ENCODE measurements at places on chromosomes 1 and 21. TPM values are rescaled to one million over a fixed set of nuclear protein-coding genes. Genes with fewer than 3 reads are reported as not detected.
A peak's percentile ranks its signal among the peaks of the same experiment; 100 is the strongest.

GRCh38 chr1:212816567-212817278 lies 25.0 kb downstream of the TATDN3 start:
- DNase-seq = no peak

DNA sequence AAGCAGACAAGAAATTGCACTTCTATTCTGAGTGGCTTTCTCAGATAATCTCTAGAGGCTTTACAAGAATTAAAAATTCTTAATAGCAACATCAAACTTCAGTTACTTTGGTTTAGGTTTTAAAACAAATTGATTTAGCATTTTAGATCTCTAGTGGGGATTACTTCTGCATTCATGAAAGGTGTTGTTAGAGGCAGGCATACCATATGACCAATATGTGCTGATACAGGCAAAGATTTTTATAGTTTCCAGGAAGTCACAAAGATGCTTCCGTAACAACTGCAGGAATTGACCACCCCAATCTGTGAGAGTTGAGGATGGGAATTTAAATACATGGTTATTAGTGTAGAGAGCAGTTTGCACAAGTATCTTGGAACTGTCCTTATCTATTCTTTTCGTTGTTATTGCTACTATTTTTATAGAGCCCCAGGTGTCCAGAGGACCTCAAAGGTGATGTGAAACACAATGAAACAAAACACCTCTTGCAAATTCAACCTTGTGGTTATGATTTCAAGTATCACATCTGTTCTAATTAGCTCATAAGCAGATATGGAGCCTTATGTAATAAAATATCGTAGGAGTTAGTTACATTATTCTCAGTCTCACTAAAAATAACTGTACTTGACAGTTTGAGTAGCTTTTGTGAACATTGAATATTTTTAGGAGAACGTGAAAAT lies 512.7 kb upstream of the ADGRL4 start:
- DNase-seq = no peak

- DNase-seq = peak; percentile 76
These were observed 17.4 kb downstream of the TNFRSF1B start for GRCh38 chr1:12184008-12184681.

DNA sequence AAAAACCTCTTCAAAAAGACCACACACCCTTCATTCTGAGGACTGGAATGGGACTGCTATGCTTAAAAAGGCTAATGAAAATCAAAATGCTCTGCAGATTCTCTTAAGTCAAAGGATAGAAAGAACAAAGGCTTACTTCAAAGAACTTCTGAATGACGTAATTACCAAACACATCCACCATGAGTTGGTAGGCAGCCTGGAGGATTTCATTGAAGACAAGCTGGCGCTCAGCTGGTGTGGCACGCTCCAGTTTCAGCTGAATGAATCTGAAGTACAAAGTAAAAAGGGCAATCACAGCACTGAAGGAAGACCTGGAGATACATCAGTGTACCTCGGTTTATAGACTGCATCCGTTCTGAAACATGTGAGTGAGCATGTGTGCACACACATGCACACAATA lies 43.5 kb upstream of the SDC3 start:
- no peak for DNase-seq

The FMO1 gene
- not detected for total RNA-seq

The KCNJ9 gene
- total RNA-seq = not detected

- no peak for DNase-seq
These were observed 30.1 kb downstream of the KCNAB2 start for GRCh38 chr1:6075748-6076147.

DNA sequence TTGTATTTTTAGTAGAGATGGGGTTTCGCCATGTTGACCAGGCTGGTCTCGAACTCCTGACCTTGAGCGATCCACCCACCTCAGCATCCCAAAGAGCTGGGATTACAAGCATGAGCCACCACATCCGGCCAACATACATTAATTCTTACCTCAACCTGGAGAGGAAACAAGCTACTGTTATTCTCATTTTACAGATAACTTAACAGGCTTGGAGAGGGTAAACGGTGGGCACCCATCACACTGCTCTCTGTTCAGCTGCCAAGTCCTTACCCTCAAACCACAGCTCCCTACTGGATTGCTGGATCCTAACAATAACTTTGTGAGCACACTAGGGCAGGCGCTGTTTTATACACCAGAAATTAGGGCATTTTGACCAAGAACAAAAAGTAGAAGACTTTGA lies 93.6 kb upstream of the BARHL2 start:
- DNase-seq = no peak

The ABCD3 gene
- total RNA-seq = 38.0 TPM

The OLIG2 gene
- not detected for total RNA-seq

- DNase-seq = no peak
These were observed 34.8 kb upstream of the MAN1C1 start for GRCh38 chr1:25581764-25582163.

GRCh38 chr1:41754540-41754939 lies 164.2 kb downstream of the HIVEP3 start:
- DNase-seq = no peak

DNA sequence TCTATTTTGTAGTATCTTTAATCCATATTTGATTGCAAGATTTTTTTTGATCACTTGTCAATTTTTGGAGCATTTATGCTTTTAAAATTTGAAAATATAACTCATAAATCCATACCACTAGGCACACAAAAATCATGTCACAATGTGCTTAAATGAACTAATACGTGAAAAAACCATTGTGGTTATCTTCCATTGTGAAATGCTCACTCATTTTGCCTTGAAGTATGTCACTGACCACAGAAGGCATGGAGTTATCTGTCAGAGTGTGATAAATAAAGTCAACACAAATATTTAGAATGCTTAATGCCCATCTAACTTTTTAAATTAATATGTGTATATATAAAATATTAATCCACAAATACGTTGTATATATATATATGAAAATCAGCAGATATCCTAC lies 347.2 kb downstream of the PTPRC start:
- DNase-seq = no peak

- no peak for DNase-seq
These were observed 17.3 kb downstream of the LRRC42 start for GRCh38 chr1:53963460-53963859.

- DNase-seq = no peak
These were observed 45.3 kb downstream of the NFASC start for GRCh38 chr1:204915861-204916495.

DNA sequence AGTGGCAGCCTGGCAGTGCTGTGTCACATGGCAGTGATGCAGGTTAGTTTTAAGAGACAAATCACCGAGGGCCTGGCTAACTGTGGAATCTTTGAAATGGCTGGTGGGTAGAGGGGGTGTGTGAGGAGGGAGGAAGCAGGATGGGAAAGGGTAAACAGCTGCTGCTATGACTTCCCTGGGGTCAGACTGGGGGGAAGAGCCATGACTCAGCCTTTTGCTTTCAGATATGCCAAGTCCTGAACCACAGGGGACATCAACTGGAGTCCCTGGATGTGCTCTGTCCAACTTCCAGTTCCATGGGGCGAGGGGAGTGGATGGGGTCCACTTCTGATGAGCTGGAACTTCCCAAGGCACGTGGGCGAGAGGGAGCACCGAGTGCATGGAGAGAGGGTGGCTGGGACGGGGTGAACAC lies 121.1 kb upstream of the ADAR start:
- DNase-seq = no peak

GRCh38 chr1:973459-974292 lies 7.4 kb downstream of the PLEKHN1 start:
- DNase-seq = peak; percentile 45

DNA sequence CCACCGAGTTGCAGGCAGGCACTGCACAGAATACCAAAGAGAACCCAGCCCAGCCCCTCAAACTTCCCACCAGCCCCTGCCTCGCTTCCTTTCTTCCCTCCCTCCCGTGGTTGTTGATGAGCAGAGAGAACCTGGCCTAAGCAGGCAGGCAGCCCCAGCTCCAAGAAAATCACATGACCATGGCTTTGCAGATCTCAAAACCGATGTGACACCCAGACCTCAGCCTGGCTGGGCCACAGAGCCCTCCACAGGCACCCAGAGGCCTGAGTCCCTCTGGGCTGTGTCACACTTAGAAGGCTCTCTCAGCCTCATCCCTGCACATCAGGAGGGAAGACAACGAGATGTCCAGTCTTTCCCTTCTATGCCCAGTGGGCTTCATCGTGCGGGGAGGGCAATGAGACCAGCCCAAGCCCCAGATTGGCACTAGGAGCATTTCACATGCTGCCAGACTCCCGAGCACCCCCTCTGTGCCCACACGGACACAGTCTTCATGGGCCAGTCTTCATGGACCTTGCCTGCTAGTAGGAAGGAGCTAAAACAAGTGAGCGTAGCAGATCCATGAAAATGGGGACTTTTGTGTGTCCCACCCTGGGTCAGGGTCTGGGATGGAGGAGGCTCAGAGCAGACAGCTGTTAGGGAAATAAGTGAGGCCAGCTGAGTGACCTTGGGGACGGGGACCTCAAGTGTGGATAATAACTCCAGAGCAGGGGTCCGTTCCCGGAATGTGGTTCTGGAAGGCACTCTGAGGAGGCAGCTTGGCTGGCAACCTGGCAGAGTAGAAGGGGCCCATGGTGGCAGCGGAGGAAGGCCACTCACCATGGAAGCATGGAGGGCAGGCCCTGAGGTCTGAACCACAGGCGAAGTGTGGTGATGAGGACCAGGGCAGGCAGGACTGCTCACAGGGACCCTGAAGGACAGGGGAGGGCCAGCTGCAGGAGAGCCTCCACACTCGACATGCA lies 204.4 kb upstream of the VAMP3 start:
- no peak for DNase-seq

DNA sequence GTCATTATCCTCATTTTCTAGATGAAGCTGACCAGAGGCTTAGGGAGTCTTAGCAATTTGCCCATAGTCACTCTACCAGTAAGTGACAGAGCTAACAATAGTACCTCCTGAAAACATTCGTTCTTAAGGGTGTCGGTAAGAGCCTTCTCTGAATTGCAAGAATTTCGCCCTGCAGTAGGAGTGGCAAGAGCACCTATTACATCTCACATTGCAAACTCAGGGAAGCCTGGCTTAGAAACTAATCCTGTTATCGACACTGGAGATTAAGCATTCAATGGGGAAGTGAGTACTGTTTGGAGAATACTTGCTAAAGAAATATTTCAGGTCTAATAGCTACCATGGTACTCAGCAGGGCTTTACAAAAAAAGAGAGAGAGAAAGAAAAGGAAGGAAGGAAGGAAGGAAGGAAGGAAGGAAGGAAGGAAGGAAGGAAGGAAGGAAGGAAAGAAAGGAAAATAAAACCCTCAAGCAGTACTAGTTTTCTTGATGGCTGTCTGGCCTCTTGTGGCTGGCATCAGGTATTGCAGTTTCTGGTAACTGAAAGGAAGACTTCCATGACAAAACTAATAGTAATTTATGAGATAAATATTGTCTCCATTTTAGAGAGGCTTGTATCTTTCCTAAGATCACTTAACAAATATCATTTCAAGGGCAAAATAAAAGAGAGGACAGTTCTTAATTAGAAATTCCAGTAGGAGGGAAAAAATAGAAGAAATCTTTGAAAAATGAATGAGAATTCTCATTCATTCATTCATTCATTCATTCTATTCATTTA lies 10.4 kb downstream of the C1orf226 start:
- DNase-seq = no peak

The FCRL2 gene
- not detected for total RNA-seq

GRCh38 chr1:28578696-28579218 lies 13.3 kb upstream of the RAB42 start:
- DNase-seq = no peak

- no peak for DNase-seq
These were observed 40.4 kb downstream of the UBR4 start for GRCh38 chr1:19169642-19170041.

Data from gastrocnemius medialis (tissue), 4 donors.